Cardiac fibroblast (primary cell): ENCODE measurements at places on chromosomes 12 and 14.

GRCh38 chr12:47346251-47347019 lies 266.7 kb upstream of the AMIGO2 start:
- DNase-seq: no peak

GRCh38 chr14:105525861-105526775 lies at the start of gene TMEM121:
TMEM121 (plus strand) TSS chr14:105526583; CDS start chr14:105528835, 2,252 bp downstream.
- no peak for DNase-seq

GRCh38 chr14:101665478-101666078 lies 95.9 kb upstream of the PPP2R5C start:
- DNase-seq: peak; percentile 48

DNA sequence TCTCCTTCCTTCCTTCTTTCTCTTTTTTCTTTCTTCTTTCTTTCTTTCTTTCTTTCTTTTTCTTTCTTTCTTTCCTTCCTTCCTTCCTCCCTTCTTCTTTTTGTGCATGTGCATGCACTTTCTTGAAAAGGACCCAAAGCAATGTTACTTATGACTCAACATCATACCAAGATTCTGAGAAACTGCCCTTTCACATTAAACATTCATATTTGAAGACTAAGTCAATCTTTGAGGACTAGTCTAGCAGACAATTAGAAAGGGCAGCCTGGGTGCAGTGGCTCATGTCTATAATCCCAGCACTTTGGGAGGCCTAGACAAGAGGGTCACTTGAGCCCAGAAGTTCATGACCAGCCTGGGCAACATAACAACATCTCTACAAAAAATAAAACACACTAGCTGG lies 212.8 kb upstream of the KITLG start:
- DNase-seq: peak; percentile 62

- DNase-seq: no peak
Observed at GRCh38 chr12:91687052-91688017, 458.3 kb downstream of the BTG1 start.
